ENCODE measurements at places on chromosomes 7 and 10.

- DNase-seq = no peak
Observed at GRCh38 chr7:139169816-139170215, 60.3 kb upstream of the ZC3HAV1 start.

DNA sequence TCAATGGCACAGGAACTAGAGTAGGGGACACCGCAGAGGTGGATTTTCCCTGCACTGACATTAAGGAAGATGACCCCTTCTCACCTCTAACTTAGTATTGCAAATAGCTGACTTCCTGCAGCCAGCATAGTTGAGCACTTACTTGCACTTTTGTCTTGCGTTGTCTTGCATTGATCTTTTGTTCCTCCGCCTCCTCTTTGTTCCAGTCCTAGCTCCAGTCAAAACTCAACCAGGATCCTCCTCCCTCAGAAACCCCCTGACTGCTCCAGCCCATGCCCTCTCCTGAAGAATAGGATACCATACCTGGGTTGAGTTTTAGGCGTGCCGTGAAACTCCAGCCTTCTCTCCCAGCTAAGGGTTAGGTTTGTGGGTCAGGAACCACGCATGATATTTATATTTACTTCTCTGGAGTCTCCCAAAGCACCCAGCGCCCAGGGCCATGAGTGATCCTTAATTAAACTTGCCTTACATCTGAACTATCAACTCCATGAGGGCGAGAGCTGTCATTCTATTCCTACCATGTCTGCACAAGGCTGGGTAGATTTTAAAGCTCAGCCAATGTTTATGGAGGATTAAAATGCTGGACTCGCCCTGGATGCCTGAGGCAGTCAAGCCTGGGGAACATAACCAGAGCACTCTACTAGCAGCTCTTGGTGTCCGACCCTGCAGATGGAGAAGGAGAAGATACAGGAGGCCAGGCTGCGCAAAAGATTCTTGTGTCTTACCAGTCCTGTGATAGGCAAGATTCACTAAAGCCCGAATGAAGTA, 14.1 kb downstream of the ZNF467 start:
- no peak for DNase-seq

DNA sequence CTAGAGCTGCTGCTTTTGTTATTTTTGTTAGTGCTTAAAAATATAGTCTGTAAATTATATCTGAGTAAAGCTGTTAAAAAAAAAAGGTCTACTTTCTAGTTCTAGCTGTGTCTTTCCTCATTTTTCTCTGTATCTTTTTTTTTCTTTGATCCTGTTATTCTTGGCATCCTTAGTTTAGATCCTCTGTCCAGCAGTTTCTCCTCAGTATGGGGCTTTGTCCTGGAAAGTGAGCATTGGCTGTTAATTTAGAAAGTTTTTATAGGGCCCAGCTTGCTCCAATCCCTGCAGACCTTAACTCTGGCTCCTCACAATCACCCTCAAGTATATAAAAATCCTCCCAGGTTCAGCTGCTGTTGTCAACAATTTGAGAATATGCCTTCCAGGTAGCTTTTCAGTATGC, 23.5 kb downstream of the DDX50 start:
- DNase-seq = no peak

GRCh38 chr10:93821051-93821772, 63.5 kb downstream of the LGI1 start:
- no peak for DNase-seq

GRCh38 chr10:69068549-69068948, 19.4 kb upstream of the SRGN start:
- no peak for DNase-seq

DNA sequence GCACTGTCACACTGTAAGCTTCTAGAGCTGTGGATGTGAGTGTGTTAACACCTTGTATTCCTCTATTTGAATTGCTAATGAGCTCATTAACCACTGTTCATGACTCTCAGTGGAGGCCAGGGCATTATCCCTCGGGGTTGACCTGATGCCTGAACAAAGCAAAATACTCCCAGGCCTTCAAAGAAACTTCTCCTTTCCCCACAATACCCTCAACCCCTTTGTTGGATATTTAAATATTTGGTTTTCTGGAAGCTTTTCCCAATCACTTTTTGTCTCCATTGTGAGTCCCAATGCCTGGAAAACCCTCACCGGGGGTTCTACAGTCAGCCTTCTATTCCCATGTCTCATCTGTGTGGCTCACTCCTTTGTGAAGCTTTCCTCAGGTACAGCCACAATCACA, 780.1 kb downstream of the PHTF2 start:
- DNase-seq = no peak

DNA sequence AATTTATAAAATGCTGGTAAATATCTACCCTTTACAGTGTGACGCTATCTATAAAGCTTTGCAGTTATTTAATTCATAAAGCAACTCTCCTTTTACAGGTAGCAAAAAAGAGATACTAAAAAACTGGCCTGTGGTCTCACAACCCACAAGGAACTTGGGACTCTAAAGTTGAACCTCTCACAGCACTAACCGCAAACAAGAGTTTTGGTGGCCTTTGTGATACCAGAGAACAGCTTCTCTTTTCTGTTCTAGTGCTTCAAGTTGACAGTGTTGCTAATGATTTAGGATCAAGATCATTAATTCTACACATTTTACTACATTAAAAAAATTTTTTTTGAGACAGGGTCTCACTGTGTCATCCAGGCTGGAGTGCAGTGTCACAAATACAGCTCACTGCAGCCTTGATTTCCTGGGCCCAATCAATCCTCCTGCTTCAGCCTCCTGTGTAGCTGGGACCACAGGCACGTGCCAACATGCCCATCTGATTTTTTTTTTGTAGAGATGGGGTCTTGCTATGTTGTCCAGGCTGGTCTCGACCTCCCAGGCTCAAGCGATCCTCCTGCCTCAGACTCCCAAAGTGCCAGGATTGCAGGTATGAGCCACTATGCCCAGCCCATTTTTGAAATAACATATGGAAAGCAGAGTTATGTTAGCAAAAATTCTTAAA, 56.0 kb upstream of the ST8SIA6 start:
- DNase-seq = no peak

Data from stimulated activated CD4-positive, alpha-beta T cell treated with anti-CD3 and anti-CD28 coated beads, Interleukin-4, amount 100 ng/mL, for 4 hours (primary cell).